Smooth muscle cell of bladder (primary cell): ENCODE measurements at places on chromosomes 3 and 15. TPM values are rescaled to one million over a fixed set of nuclear protein-coding genes. Genes with fewer than 3 reads are reported as not detected.

The AHSG gene
- total RNA-seq, result not detected in 2 replicates

The OR5H2 gene
- total RNA-seq, result not detected in 2 replicates

The SLC22A13 gene
- 0.14 and 0.28 TPM in 2 replicates for total RNA-seq

The SCN5A gene
- total RNA-seq, result 0.37 and 0.43 TPM in 2 replicates

The COL6A5 gene
- total RNA-seq, result not detected in 2 replicates

The SLC51B gene
- total RNA-seq, result 0.55 and 2.0 TPM in 2 replicates

The KLF15 gene
- total RNA-seq, result 3.1 and 3.6 TPM in 2 replicates

The ALG1L2 gene
- 0.43 TPM in 1 of 2 replicates, not detected in the other for total RNA-seq

The GRM7 gene
- total RNA-seq, result under 0.01 TPM in 1 of 2 replicates, not detected in the other

The ITIH4 gene
- total RNA-seq, result 1.2 and 1.6 TPM in 2 replicates

The SYNM gene
- total RNA-seq, result 3.6 and 6.2 TPM in 2 replicates

The KCNMB2 gene
- total RNA-seq, result not detected in 2 replicates

The NDN gene
- 41.5 and 66.6 TPM in 2 replicates for total RNA-seq

The FLNB gene
- total RNA-seq, result 188 and 189 TPM in 2 replicates

The CAND2 gene
- total RNA-seq, result 3.1 and 3.2 TPM in 2 replicates

The WDR49 gene
- under 0.01 and 0.09 TPM in 2 replicates for total RNA-seq

The CFAP100 gene
- not detected in 2 replicates for total RNA-seq

The HAPLN3 gene
- total RNA-seq, result 4.7 and 9.8 TPM in 2 replicates

The MAGEL2 gene
- total RNA-seq, result under 0.01 and 0.37 TPM in 2 replicates

The RETNLB gene
- not detected in 2 replicates for total RNA-seq

The CPB1 gene
- not detected in 2 replicates for total RNA-seq

The PLAAT1 gene
- total RNA-seq, result 0.18 TPM in 1 of 2 replicates, not detected in the other

The PLSCR2 gene
- not detected in 2 replicates for total RNA-seq

The SKOR1 gene
- under 0.01 and 0.09 TPM in 2 replicates for total RNA-seq

The B3GALNT1 gene
- total RNA-seq, result 10.1 and 10.6 TPM in 2 replicates

The ALDH1L1 gene
- under 0.01 TPM in 1 of 2 replicates, not detected in the other for total RNA-seq

The PRTG gene
- 1.6 and 2.4 TPM in 2 replicates for total RNA-seq

The C3orf49 gene
- total RNA-seq, result not detected in 2 replicates

The SLCO3A1 gene
- total RNA-seq, result 3.8 and 5.7 TPM in 2 replicates

The NTRK3 gene
- 0.28 TPM in 2 replicates for total RNA-seq

The HDDC3 gene
- total RNA-seq, result 10.0 and 11.0 TPM in 2 replicates

The WDR93 gene
- total RNA-seq, result under 0.01 and 0.14 TPM in 2 replicates

The HACL1 gene
- total RNA-seq, result 19.4 and 22.0 TPM in 2 replicates

The BUB1B gene
- 2.4 and 2.9 TPM in 2 replicates for total RNA-seq

The FGF12 gene
- 0.09 TPM in 1 of 2 replicates, not detected in the other for total RNA-seq

The CCK gene
- 0.14 TPM in 1 of 2 replicates, not detected in the other for total RNA-seq

The TUSC2 gene
- total RNA-seq, result 10.7 and 16.5 TPM in 2 replicates

The CLDN16 gene
- under 0.01 TPM in 1 of 2 replicates, not detected in the other for total RNA-seq

The GRK7 gene
- 0.09 TPM in 1 of 2 replicates, not detected in the other for total RNA-seq

The SAXO2 gene
- total RNA-seq, result 0.65 and 3.1 TPM in 2 replicates

The SEMA7A gene
- total RNA-seq, result 3.8 and 7.0 TPM in 2 replicates

The CHRD gene
- 1.4 and 1.9 TPM in 2 replicates for total RNA-seq

The SPINT1 gene
- total RNA-seq, result 0.18 and 0.43 TPM in 2 replicates

The ZNF385D gene
- total RNA-seq, result 0.09 and 0.14 TPM in 2 replicates

The HIGD2B gene
- total RNA-seq, result not detected in 2 replicates

The MYZAP gene
- under 0.01 and 0.18 TPM in 2 replicates for total RNA-seq

The CFAP91 gene
- 0.14 and 0.18 TPM in 2 replicates for total RNA-seq

The ADGRG7 gene
- total RNA-seq, result not detected in 2 replicates

The CPN2 gene
- total RNA-seq, result not detected in 2 replicates

The AGTR1 gene
- total RNA-seq, result 1.3 and 2.9 TPM in 2 replicates

The SCAP gene
- 66.1 and 69.7 TPM in 2 replicates for total RNA-seq
